Myocyte (in vitro differentiated cells): ENCODE measurements at places on chromosomes 12 and 14.

DNA sequence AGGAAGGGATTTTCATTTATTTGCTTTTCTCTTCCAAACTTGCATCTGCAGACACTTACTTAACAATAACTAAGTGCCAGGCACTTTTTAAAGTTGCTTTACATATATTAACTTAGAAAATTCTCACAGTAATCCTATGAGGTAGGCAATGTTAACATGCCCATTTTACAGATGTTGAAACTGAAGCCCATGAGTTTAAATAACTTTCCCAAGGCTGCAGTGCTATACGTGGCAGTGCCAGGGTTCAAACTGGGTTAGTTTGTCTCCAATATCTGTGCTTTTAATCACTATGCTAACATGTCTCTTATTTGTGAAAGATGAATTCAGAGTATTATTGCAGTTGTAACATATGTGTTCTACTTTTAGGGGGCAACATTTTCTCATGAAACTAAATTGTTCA is 29.9 kb downstream of the PUS7L start:
- DNase-seq = no peak

DNA sequence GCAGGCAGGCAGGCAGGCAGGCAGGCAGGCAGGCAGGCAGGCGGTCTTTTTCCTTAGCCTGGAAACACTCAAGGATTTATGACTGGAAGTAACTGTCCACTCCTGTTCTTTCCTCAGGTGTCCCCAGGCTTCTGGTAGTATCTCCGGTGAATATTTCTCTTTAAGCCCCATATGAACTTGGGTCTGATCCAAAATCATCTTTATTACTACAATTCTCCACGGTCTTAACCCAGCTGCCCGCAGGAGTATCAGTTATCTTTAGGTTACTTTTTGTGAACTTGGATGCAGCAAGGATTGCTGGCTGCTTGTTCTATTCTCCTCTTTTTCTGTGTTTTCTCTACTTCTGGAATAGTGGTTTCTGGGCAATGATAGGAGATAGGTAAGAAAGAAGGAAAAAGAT is 3.3 kb downstream of the CSRNP2 start:
- no peak for DNase-seq

DNA sequence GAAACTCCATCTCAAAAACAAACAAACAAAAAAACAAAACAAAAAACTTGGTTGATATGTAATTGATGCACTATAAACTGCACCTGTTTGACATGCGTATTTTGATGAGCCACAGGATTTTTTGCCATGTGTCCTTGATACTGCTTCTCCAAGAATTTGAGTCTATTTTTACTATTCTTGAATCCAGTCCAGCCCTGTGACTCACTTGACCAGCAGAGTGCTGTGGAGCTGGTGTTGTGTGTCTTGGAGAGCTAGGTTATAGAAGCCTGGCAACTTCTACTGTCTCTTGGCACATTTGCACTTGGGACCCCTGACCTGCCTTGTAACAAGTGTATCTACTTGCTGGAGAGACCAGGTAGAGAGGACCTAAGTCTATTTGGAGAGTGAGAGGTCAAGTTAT is 52.0 kb downstream of the KLRG1 start:
- peak; percentile 93 for DNase-seq

- peak; percentile 22 for DNase-seq
Observed at GRCh38 chr12:44873898-44874297, 2.2 kb downstream of the NELL2 start.

GRCh38 chr14:67918838-67919237 is 99.3 kb downstream of the RAD51B start:
- DNase-seq = no peak
